ENCODE measurements at places on chromosomes 5 and 9.

DNA sequence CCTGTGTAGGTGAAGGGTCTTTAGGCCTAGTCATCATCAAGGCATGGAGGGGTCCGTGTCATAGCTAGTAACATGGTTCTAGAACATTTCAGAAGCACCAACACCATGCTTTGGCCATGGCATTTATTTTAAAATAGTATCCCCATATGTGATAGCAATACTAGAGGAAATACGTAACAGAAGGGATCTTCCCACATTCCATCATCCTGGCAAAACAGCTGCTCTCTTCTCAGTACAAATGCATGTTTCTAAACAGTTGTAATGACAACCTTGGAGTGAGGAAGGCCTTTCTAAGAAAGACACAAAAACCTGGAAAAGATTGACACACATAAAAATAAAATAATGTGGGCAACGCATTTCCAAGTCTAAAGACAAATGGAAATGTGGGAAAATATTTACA, 97.6 kb downstream of the GADD45G start:
- DNase-seq: no peak

GRCh38 chr9:93898502-93899426, 56.4 kb downstream of the BARX1 start:
- peak; percentile 4 for DNase-seq

GRCh38 chr5:71748360-71748759, 29.3 kb downstream of the CARTPT start:
- no peak for DNase-seq

DNA sequence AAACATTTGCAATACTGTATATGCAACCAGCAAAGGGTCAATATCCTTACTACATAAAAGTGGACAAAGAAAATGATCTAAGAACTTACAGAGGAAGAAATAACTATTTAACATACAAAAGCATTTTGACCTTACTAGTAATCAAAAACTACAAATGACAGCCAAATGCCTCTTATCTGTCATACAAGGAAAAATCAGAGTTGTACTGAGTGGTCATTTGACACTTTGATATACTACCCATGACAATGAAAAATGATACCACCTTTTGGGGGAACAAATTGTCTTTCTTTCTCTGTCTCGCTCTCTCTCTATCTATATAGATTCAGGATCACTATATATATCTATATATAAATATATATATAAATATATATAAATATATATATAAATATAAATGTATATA, 50.4 kb upstream of the ZSWIM6 start:
- no peak for DNase-seq

- DNase-seq: no peak
These were observed 3.9 kb downstream of the NIPAL4 start for GRCh38 chr5:157463621-157464518.

- no peak for DNase-seq
These were observed 194.9 kb downstream of the PALM2AKAP2 start for GRCh38 chr9:109974918-109975276.

- no peak for DNase-seq
These were observed 15.1 kb downstream of the HNRNPK start for GRCh38 chr9:83964973-83965349.

All from WERI-Rb-1 (cell line).